ENCODE measurements at places on chromosomes 1 and 21.

- DNase-seq = no peak
Measured at GRCh38 chr1:35856964-35857363, 26.0 kb upstream of the AGO1 start.

DNA sequence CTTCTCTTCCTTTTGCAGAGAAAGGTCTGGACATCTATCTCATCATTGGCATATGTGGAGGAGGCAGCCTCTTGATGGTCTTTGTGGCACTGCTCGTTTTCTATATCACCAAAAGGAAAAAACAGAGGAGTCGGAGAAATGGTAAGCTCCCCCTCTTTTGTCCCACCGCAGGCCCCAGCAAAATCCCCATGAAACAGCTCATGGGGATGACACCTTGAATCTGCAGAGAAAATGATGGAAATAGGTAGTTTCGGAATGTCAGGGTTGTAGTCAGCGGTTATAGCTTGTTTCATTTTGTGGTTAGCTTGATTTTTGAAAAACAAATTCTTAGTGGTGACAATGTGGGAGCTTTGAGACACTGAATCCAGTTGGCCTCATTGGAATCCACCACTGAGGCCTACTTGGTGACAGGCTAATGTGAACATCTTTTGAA is 10.3 kb downstream of the CD2 start:
- peak; percentile 77 for DNase-seq

- peak; percentile 30 for DNase-seq
Measured at GRCh38 chr1:209850342-209850979, 22.7 kb downstream of the UTP25 start.

- no peak for DNase-seq
Measured at GRCh38 chr1:170538687-170539086, 6.7 kb downstream of the GORAB start.

- no peak for DNase-seq
Measured at GRCh38 chr1:114517348-114517747, 6.3 kb upstream of the TRIM33 start.

GRCh38 chr1:159000070-159000409 is 9.7 kb upstream of the IFI16 start:
- no peak for DNase-seq

DNA sequence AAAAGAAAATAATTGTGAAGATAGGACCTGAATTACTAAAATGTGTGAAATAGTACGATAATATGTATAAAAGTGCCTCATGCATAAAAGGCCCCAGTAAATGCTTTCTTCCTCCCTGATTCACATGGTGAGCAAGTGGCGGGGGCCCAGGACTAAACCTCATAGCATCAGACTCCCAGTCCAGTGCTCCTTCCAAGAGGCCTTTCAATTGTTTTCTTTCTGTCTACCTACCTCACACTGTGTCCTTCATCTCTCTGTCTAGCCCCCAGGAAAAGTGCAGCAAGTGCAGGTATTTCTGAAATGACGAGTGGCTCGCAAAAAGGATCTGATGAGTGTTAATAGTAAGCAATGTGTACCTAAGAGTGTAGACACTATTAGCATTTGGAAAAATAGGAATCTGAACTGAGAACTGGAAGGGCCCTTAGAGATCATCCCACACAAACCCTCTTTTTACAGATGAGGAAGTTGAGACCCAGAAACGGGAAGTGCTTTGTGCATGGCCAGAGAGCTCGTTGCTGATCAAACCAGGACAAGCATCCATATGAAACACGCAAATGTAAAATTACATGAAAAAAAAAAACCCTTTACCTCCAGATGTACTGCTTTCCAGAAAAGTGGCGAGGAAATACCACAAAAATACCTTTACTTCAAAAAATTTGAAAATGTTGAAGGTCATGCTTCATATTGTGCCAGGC is 118.2 kb upstream of the HOOK1 start:
- DNase-seq = no peak

DNA sequence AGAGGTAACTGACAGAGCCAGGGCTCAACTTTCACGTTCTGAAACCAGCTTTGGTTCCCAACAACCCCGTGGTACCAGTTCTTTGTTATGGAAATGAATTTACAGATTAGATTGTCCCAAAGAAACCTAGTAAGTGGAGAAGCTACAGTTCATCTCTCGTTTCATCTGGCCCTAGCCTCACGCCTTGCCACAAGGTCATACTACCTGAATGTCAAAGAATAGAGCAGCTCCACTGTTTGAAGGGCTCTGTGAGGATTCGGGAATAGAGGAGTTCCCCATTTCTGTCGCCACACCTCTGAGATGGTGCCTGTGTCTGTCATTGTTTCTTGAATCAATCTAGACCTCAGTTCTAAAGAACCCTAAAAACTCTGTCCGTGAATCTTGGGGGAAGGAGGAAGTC is 15.0 kb upstream of the CDC42 start:
- no peak for DNase-seq

DNA sequence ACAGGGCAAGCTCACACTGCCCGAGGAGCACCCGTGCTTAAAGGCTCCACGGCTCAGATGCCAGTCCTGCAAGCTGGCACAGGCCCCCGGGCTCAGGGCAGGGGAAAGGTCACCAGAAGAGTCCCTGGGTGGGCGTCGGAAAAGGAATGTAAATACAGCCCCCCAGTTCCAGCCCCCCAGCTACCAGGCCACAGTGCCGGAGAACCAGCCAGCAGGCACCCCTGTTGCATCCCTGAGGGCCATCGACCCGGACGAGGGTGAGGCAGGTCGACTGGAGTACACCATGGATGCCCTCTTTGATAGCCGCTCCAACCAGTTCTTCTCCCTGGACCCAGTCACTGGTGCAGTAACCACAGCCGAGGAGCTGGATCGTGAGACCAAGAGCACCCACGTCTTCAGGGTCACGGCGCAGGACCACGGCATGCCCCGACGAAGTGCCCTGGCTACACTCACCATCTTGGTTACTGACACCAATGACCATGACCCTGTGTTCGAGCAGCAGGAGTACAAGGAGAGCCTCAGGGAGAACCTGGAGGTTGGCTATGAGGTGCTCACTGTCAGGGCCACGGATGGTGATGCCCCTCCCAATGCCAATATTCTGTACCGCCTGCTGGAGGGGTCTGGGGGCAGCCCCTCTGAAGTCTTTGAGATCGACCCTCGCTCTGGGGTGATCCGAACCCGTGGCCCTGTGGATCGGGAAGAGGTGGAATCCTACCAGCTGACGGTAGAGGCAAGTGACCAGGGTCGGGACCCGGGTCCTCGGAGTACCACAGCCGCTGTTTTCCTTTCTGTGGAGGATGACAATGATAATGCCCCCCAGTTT is 1.3 kb downstream of the CELSR2 start:
- DNase-seq = no peak

DNA sequence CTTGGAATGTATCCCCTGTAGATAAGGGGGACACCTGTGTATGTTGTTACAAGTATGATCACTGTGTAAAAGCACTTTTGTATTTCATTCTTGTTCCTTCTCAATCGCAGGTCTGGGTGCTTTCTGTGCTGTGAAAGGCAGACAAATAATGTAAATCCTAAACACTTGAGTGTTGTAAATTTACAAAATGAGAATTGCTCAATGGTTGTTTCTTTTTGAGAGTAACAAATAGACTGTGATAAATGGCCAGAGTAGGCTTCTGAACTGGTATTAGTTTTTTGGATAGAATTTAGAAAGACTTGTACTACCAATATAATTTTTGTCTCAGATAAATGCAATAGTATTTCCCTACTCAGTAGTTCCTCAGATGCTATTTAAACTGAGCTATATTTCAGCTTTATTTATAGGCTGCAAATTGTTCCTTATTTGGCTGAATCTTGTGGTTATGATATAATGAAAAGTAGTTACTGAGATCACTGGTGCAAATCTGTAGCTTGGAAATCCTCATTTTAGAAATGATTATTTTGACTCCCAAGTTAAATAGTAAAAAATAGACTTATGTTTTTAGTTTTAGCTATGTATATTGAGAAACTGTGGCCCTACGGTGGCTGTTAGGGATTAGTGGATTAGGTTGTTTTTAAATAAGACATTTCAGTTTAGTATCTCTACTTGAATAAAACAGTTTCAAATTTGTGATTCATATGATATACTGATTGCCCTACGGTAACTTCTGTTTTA is 9.2 kb downstream of the BACH1 start:
- no peak for DNase-seq

GRCh38 chr21:15333951-15334350 is 269.2 kb upstream of the NRIP1 start:
- no peak for DNase-seq

GRCh38 chr21:25453524-25453923 is 153.8 kb downstream of the MRPL39 start:
- DNase-seq = no peak
